CD8-positive, alpha-beta memory T cell (primary cell): ENCODE measurements at places on chromosomes 6 and 20.
A peak's percentile ranks its signal among the peaks of the same experiment; 100 is the strongest.

GRCh38 chr6:26420688-26421171 is 18.7 kb downstream of the BTN3A1 start:
- DNase-seq, result no peak

- no peak for DNase-seq
These were observed 5.1 kb upstream of the EBF4 start for GRCh38 chr20:2687514-2687913.

DNA sequence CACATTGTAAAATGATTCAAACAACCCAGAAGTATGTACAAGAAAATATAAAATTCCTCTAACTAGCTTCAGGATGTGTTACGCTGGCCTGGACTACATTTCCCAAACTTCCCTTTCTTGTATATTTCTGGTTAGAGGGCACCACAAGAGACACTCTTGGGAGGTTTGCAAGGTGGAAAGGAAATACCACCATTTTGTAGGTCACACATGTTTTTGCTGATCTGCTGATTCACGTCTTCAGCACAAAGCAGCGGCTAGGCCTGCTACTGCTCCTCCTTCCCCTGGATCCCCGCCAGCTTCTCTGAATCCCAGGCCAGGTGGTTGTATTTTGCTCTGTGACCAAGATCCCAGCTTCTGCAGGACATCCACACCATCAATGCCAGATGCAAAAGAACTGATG is 104.2 kb downstream of the AGPAT4 start:
- DNase-seq, result no peak

- no peak for DNase-seq
These were observed 101.5 kb downstream of the PDSS2 start for GRCh38 chr6:107357842-107358241.

- DNase-seq, result no peak
These were observed 204.3 kb downstream of the TFAP2C start for GRCh38 chr20:56833427-56833826.

DNA sequence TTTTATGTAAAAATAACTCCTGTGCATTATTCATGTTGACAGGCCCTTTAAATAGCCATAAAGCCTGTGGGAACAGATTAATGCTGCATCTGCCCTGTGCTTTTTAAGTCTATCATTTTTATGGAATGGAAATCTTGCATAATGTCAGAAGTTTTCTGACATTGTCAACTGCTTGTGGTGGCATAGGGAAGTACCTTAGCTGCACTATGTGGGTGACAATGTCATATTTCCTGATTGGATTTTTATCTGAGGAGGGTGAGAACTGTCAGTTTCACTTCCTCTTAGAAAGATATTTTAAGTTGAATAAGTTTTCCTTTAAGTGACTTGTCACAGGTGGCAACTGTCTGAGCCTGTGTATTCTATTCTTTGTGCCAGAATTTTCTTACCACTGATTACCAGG is 267.9 kb downstream of the PLCB1 start:
- peak; percentile 13 for DNase-seq

GRCh38 chr20:41304002-41304401 is 13.5 kb downstream of the ZHX3 start:
- no peak for DNase-seq
